ENCODE measurements at places on chromosomes 6 and 20.

- DNase-seq: no peak
Measured at GRCh38 chr6:40340196-40340595, 247.0 kb downstream of the LRFN2 start.

DNA sequence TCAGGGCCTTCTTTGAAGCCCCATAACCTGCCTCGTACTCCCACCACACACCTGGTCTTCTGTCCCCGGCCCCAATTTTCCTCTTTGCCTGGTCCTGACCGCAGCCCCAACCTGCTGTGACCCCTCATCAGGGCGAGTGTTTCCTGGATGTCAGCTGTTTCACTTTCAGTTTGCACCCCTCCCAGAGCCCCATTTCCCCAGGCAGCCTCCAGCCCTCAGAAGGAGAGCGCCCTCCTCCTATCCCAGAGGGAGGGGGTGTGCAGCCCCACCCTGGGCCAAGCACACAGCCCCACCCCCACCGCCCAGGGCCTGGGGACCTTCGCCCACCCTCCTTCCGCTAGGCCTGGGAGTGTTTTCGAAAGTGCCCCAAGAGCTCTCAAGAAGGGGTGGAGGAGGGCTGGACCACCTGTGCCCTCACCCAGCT, 1.5 kb downstream of the BAK1 start:
- no peak for DNase-seq

DNA sequence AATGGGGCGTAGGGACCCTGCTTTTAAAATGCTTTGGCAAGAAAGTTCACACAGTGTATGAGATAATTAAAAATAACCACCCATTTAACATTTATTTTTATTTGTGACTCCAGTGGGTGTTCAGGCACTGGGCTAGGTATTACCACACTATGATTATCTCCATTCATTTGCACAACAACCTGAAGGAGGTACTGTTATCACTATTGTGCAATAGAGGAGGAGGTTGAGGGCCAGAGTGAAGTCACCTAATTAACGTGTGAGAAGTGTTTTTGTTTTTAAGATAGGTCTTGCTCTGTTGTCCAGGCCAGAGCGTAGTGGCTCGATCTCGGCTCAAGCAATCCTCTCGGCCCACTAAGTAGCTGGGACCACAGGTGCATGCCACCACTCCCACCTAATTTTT, 29.2 kb downstream of the MAK start:
- no peak for DNase-seq

DNA sequence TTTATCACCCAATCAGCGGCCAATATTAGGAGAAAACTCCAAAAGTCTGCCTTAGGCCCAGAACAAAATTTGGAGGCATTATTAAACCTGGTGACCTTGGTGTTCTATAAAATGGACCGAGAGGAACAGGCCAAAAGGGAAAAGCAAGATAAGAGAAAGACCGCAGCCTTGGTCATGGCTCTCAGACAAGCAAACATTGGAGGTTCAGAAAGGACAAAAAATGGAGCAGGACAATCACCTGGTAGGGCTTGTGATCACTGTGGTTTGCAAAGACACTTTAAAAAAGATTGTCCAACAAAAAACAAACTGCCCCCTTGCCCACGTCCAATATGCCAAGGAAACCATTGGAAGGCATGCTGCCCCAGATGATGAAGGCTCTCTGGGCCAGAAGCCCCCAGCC, 31.2 kb downstream of the CEP85L start:
- DNase-seq: no peak

- DNase-seq: no peak
Measured at GRCh38 chr6:156316583-156317125, 460.5 kb upstream of the ARID1B start.

GRCh38 chr6:93848031-93848742, 428.8 kb upstream of the EPHA7 start:
- no peak for DNase-seq

DNA sequence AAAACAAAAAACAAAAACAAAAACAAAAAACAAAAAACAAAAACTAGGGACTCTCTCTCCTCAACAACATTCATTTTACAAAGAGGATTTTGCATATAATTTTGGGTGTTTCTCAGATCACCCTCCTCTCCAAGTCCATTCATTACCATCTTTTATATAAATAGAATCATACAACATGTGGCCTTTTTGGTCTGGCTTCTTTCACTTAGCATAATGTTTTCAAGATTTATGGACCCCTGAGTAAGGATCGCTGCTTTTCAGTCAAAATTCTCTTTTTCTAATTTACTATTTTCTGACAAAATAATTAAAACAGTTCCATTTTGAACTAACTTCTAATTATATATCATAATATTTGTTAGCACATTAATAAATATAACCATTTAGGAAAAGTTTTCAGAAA, 94.8 kb downstream of the UBE3D start:
- no peak for DNase-seq

GRCh38 chr6:7241160-7241559, 71.8 kb downstream of the SSR1 start:
- no peak for DNase-seq

GRCh38 chr6:12957321-12958051, 240.9 kb downstream of the PHACTR1 start:
- DNase-seq: no peak

DNA sequence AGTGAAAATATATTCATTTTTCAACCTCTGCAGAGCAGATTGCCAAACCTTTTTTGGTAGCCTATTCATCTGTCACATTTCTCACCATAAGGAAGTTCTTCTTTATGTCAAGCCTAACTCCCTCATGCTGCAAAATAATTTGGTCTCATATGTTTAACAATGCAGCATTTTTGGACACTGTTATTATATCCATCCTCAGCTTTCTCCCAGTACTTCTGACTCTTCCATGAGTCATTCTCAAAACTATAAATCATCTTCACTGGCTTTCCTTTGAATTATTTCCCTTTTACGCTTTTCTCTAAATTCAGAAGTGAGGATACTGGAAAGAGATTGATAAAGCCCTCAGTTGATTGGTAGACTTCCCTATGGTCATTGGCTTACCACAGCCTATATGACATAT, 192.2 kb downstream of the TPBG start:
- DNase-seq: no peak

- no peak for DNase-seq
Measured at GRCh38 chr20:33443006-33443511, 504 bp downstream of the SNTA1 start.

- no peak for DNase-seq
Measured at GRCh38 chr6:34536251-34536958, 19.7 kb downstream of the SPDEF start.

DNA sequence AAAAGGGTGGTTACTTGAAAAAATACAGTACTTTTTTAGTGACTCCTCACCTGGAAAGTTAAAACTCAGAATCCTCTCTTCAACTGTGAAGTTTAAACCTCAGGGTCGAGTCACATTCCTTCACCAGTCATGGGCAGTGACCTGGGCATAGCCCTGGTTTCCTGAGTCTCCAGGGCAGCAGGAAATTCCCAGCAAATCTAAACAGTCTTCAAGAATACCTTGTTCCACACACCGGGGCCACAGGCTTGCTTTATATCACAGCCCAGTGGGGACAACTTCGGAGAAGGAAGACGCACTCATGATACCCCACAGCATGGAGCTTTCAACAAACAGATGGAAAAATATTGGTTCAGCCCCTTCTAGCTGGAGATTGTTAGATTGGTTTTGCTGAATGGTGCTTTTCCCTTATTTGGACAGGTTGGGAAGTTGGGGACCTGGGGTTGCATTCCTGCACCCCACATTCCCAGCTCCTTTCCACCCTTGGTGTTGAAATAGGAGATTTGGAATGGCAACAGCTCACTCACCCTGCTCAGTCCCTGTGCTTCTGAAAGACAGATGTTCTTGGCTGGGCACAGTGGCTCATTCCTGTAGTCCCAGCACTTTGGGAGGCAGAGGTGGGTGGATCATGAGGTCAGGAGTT, 113.0 kb upstream of the TMEM170B start:
- DNase-seq: no peak

GRCh38 chr6:17470202-17470937, 77.0 kb downstream of the CAP2 start:
- DNase-seq: no peak

DNA sequence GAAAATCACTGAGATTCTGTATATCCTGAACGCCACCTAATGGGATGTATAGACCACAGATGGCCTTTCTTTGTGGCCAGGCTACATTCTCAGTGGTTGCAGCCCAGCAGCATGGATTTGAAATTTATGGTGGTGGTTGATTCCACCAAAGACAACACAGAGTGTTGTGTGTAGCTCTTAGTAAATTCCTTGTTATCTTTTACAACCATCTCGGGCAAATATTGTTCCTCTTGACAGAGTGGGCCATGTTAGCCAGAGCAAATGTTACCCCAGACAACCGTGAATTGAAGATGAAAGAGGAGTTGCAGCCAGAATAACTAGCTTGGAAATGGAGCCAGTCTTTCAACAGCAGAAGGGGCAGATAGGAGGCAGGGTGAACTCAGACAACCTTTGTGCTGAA, 39.5 kb downstream of the SLC24A3 start:
- no peak for DNase-seq

DNA sequence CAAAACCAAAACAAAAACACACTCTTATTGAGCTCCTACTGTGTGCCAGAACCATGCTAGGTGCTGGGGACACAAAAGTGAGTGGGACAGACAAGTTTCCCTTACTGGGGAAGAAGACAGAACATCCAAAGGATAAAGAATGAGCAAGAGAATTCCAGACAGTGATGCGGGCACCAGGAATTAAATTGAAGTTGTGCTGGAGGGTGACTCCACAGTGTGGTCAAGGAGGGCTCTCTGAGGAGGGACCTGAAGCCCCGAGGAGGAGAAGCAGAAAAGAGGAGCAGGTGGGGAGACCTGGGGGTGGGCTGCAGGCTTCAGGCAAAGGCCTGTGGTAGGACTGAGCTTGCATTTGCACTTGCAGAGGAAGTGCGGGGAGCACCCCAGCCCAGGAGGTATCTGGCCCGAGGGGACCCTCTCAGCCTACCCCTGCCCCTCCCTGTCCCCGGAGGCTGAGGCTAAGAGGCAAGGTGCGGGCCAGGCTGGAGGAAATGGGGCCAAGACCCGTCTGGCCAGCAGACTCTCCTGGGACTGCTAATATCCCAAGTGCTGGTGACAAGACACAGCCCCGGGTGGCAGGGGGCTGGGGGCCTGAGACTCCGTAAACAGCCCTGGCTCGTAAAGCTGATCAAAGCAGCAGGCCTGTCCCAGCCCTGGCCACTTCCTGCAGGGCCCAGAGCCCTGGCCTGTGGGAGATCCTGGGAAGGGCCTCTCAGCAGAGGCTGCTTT, 57.1 kb downstream of the SNAI1 start:
- DNase-seq: no peak

DNA sequence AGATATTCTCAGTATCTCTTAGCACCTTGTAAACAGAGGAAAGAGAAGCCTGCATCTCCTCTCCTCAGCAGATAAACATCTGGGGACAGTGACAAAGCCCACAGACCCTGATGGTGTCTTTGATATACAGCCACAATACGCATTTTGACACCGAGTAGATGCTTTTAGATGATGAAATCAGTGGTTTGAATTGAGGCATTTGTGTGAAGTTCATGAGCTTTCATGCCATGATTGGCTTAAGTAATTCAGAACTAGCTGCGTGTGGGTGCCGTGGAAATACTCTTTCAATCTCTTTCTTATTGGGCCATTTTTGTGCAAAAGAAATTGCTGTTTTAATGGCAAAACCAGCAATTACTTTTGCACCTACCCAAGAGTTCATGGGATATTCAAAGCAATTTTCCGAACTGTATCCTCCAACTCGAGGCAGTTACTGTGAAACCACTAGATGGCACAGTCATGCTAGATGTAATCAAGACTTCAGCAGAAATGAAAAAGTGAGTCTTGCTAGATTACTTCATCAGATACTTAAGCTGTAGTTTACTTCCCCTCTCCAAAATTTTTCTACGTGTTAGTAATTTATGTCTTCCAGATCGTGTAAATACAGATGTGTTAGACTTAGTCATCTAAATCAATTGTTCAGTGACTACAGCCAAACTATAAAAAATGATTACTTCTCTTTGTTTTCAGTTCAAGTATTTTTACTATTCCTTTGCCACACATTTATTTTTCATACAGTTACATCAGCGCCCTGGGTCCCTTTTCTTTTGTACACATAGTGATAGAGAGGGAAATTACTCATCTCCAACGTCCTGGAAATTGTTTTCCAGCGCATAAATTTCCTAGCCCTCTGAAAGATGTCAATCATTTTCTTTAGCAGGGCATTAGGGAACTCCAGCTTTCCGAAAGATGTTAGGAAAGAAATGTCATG, 49.4 kb downstream of the IYD start:
- no peak for DNase-seq

GRCh38 chr6:6890400-6890858, 217.3 kb upstream of the RREB1 start:
- no peak for DNase-seq

DNA sequence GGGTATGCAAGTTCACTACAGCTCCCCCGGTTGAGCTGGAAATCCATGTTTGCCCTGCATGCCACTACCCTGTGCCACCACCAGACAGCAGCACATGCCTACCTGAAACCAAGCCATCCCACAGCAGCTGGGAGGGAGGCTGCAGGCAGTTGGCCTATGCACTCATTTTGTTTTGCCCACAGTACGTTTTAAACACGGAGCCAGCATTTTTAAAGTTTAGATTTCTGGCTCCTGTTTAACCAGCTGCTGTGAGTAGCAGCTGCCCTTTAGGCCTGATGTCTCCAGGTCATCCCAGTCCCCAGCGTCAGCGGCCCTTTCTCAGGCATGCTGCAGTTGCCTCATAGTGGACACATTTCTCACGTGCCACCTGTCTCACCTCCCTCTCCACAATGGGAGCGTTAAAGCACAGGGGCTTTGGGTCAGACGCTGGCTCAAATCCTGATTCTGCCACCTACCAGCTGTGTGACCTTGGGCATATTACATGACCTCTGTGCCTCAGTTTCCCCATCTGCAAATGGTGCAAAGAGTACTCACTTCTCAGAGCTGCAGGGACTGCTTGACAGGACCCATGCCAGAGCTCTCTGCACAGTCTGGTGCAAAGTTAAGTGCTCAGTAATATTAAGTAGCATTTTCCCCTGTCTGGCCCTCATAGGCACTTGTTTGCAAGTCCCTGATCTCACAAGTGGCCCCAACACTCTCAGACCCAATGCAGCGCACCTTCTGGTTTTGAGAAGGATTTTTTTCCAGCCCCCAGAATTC, 8.2 kb upstream of the UBE2V1 start:
- no peak for DNase-seq

DNA sequence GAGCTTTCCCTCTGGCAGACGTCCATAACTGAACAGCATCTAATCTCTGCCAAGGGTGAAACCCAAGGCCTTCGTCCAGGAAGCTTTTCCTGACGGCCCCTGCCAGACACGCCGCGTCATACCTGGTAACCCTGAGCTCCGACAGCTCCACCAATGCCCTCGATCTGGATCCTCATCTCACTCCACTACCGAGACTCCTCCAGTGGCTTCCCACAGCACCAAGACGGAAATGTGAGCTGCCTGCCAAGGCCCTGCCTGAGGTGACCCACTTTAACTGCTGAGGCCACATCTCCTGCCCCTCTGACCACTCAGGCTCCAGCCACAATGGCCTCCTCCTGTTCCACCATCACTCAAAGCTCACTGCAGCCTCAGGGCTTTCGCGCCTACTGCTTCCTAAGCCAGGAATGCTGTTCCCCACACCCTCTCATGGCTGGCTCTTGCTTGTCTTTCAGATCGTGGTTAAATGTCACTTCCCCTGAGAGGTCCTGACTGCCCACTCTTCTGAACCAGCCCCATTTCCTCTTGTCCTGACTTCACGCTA, 143.2 kb downstream of the PREX1 start:
- DNase-seq: no peak

- DNase-seq: no peak
Measured at GRCh38 chr20:39311851-39312506, 349.8 kb downstream of the DHX35 start.
